ENCODE measurements at places on chromosomes 2 and 18.

- no peak for ATAC-seq
Measured at GRCh38 chr2:145094370-145094769, 574.5 kb upstream of the ZEB2 start.

- no peak for ATAC-seq
Measured at GRCh38 chr2:121944072-121944831, 188.8 kb downstream of the TSN start.

GRCh38 chr2:121501031-121501430 lies 29.6 kb upstream of the RNU4ATAC start:
- ATAC-seq = no peak

DNA sequence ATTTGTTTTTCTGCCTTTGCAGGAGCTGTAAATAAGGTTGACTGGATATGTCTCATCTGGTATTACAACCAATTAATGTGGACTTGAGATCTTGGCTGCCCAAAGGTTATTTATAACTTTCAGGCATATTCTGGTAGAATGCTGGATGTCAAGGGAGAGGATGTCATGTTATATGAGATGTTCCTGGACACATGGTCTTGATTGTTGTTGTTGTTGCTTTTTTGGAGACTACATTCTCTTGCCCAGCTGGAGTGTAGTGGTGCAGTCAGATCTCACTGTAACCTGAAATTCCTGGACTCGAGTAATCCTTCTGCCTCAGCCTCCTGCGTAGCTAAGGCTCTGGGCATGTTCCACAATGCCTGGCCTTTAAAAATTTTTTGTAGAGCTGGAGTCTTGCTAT lies 83.3 kb downstream of the LCLAT1 start:
- no peak for ATAC-seq

- ATAC-seq = no peak
Measured at GRCh38 chr2:156077041-156077742, 255.3 kb downstream of the NR4A2 start.

- no peak for ATAC-seq
Measured at GRCh38 chr2:72695676-72696075, 130.2 kb downstream of the EXOC6B start.

DNA sequence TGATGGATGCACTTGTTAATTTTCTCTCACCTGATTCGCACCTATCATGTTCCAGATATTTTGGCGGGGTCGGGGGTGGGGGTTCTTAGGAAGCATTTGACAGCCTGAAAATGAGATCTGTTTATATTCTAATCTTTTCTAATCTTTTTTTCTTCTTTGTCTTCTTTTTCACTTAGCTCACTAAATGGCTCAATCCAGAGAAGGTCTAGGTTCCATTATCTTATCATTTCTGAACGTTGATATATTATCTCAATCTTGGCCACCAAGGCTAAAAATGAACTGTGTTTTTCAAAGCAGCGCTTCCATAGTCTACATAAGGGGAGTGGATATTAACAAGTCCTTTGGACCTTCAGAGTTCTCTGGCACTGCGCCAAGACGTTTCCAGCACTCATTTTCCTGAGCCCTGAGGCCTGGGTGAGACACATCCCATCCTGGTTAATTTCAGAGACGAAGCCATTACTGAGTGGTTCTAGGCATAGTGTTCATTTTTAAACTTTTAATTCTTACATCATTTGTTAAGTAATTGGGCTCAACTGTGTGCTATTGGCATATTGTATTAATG lies 229.0 kb downstream of the SOX11 start:
- no peak for ATAC-seq

DNA sequence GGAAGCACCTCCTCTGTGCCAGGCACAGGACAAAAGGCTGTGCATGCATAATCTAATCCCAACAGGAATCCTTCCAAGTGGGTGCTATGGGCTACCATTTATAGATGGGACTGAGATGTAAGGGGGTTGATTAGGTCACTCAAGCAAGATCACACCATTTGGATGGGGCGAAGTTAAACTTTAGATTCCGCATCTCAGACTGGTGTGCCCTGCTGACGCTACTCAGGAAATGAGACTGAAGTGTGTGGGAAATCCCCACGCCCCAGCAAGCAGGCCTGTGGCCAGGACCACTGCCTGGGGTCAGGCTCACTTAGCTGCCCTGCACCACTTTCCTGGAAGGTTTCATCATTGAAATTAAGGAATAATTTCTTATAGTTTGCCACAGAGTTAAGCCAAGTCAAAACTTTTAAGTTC lies 70.5 kb upstream of the PPP1CB start:
- ATAC-seq = peak; percentile 92

GRCh38 chr2:123179526-123179925 lies 845.6 kb upstream of the CNTNAP5 start:
- ATAC-seq = no peak

DNA sequence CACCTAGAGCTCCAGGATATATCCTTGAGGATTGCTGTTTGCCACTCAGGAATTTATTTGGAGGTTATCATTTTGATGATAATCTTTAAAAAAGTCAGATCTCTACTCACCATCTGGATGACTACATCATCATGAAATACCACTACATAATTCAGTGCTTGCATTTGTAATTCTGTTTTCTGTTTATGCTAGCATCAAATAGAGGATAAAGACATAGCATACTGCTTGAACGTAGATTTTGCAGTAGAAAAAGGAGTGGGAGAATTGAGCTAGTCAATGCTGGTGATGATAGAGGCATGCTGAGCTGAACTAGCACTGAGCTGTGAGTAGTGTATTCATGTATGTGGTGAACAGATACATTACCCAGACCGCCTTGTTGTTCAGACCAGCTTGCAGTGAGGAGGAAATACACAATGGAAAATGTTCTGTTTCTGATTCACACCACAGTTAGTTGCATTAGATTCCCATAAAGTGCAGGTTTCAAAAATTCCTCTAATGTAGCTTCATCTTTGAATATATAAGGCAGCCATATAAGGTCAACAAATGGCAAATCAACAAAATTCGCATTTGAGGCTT lies 68.8 kb upstream of the CDC42EP3 start:
- ATAC-seq = no peak

DNA sequence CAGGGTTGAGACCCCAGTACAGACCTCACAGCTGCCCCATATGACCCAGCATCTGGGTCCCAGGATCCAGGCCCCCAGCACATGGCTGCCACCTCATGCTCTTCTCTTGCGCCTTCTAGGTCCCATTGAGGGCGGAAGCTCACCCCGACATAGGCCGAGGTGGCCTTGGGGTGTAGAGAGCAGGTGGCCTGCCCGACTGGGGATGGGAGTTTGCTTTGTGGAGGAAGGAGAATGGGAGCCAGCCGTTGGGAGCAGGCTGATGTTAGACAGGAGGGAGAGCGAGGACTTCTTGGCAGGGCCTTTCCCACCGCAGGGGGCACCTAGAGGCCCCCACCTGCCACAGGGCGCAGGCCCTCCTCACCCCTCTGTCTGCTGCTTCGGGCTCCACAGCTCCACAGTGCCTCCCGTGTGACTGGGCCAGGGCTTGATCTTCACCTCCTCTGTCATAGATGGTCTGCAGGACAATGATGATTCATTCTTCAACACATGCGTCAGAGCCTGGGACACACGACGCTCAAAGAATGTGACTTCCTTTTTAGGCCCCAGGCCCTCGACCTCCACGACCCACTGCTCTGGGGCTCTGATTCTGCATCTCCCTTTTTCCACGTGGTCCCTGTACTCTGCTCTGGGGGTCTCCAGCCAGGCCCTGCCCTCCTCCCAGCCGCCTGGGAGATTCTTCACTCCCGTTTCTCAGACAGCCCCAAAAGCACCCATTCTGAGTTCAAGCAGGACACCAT lies 86.6 kb upstream of the ODC1 start:
- ATAC-seq = no peak

GRCh38 chr2:101127319-101128056 lies 23.7 kb downstream of the TBC1D8 start:
- ATAC-seq = no peak

GRCh38 chr2:165790466-165790865 lies 3.6 kb downstream of the GALNT3 start:
- ATAC-seq = no peak

- no peak for ATAC-seq
Measured at GRCh38 chr2:168538133-168538532, 82.1 kb downstream of the CERS6 start.

DNA sequence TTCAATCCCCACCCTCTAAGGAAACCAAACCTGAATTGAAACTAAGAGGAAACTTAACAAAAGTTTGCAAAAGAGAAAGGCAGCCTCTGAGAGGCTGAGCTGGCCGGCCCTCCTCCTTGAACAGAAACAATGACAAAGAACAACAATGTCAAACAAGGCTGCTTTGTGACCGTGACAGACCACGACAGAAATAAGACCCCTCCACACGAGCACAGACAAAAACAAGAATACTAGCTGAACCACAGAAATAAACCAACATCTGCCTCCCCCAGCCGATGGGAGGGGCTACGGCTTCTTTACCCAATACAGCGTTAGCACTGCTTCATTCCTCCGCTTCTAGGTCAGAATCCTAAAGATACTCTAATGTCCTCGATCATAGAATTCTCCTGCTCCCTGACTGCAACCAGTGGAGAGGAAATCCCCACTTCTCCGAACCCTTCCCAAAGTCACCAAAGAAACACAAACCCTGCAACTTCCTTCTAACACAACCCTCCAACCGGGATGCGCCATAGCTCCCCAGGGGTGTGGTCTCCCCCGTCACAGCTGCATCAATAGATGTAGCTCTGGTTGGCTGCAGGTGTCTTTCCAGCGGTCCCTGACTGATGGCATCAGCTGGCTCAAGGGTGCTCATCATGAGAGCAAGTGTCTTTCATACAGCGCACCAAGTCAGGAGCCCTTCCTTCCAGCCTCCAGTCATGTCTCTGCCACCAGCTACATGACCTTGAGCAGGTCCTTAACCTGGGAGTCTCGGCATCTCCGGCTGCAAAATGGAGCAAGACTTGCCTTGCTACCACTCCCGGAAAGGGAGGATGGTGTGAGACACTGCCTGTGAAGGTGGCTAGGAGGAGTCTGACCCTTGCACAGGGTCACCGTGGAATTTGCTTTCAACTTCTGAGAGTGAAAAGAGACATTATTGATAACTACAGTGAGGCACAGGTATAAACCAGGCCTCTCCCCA lies 198.6 kb downstream of the HAUS1 start:
- ATAC-seq = no peak

- peak; percentile 63 for ATAC-seq
Measured at GRCh38 chr2:168030862-168031624, 216.4 kb downstream of the STK39 start.

DNA sequence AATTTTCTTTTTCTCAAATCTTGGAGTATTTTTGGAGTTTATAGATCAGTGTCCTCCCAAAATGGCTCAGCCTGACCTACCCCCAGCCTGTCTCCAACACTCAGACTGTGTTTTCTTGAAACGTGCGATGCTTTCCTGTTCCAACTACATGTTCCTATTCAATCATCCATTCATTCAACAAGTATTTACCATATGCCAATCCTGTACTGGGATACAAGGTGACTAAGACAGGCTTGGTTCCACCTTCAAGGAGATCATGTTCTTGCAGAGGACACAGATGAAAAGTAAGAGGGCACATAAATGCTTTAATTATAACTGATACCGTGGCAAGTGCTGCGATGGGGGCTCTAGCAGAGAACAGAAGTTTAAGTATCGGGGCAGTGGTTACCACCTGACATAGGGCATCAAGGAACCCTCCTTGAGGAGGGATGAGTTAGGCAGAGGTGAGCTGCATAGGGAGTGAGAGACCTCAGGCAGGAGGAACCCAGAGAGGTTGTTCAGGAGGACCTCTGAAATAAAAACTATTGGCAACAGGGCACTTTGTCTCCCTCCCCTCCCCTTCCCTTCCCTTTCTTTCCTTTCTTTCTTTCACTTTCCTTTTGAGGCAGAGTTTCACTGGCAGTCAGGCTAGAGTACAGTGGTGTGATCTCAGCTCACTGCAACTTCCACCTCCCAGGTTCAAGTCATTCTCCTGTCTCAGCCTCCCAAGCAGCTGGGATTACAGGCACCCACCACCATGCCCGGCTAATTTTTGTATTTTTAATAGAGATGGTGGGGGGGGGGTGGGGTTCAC lies 469.0 kb downstream of the EPHA4 start:
- ATAC-seq = no peak

DNA sequence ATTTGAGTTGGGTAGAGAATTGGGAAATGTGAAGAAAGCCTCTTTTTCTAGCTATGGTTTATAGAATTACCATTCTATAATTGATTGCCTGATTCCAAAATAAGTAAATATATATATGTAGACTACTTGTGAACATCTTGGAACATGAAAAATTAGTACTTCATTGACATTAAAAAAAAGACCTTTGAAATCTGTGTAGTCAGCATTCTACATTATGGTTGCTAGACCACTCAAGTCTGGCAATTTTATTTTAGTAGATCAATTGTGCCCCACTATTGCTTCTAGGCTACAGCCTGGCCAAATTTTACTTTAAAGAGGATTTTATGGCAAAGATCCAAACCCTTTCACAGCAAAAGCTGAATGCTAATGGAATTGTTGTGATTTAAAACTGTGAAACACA lies 279.8 kb downstream of the IKZF2 start:
- no peak for ATAC-seq

- no peak for ATAC-seq
Measured at GRCh38 chr18:78984941-78985784, 5.5 kb downstream of the SALL3 start.

GRCh38 chr2:127818241-127818640 lies 7.3 kb upstream of the WDR33 start:
- ATAC-seq = no peak

DNA sequence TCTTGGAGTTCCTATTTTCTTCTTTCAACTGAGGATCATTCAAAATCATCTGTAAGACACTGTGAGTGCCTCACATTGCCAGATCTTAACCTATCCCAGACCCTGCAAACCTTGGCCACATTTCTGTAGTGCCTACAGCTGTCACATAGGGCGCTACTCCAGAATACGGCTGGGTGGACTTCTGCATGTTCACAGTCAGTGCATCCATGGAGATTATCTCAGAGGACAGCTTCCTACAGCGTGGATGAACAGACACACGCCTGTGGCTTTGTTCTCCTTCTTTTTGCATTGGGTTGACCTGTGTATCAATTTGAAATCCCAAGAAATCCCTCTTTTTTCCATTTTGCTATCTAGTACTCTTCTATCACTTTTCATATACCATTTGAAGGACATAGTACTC lies 1.9 kb upstream of the KLHL29 start:
- no peak for ATAC-seq

GRCh38 chr2:3876685-3877084 lies 173.3 kb downstream of the DCDC2C start:
- ATAC-seq = no peak

GRCh38 chr2:48112911-48113680 lies 206.8 kb upstream of the FBXO11 start:
- no peak for ATAC-seq

DNA sequence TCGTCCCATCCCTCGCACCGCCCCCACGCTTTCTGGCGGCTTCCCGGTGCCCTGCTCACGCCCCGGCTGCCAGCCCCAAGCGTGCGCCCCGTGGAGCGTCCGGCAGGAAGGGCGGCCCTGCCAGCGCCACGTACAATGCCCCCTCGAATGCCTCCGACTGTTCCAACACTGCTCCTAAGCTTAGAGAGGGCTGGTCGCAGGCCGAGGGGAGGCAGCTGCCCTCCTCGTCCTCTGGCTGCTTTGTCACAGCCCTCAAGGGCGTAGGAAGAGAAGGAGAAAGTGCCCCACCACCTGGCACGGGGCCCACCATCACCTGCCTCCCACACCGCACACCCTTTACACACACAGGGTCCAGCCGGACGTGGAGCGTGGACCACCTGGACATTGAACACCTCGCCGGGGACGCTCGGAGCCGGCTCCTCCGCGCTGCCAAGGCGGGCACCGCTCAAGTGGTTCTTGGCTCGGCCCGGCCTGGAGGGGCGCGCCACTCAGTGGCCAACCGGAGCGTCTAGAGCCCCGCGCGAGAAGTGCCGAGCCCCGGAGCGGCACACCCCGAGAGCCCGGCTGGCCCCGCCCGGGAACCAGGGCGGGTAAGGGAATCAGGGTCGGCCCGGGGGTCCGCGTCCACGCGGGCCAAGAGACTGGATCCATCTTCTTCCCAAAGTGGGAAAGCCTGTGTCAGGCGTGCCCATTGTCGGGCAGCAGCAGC lies 830 bp downstream of the DNER start:
- peak; percentile 33 for ATAC-seq
